ENCODE measurements at places on chromosomes 2 and 18. TPM values are rescaled to one million over a fixed set of nuclear protein-coding genes. Genes with fewer than 3 reads are reported as not detected.

Gene NGEF
- total RNA-seq: 16.2 TPM

Gene PDIA6
- total RNA-seq: 350 TPM

Gene NLRC4
- total RNA-seq: 0.11 TPM

Gene MERTK
- total RNA-seq: 3.1 TPM

Gene CFC1
- not detected for total RNA-seq

Gene G6PC2
- total RNA-seq: not detected

Gene ABCG8
- not detected for total RNA-seq

Gene POTEI
- not detected for total RNA-seq

Gene ZAP70
- not detected for total RNA-seq

Gene SMAD7
- total RNA-seq: 23.6 TPM

Gene SLC4A5
- total RNA-seq: 0.34 TPM

Gene GPR17
- total RNA-seq: not detected

Gene C2orf72
- 7.8 TPM for total RNA-seq

Gene TNS1
- 17.4 TPM for total RNA-seq

Gene RPRM
- total RNA-seq: 0.11 TPM

Gene BOLL
- total RNA-seq: not detected

Gene COL4A4
- total RNA-seq: 1.9 TPM

Gene SCLY
- 15.5 TPM for total RNA-seq

Gene PJVK
- total RNA-seq: 1.6 TPM

Gene KIAA2012
- not detected for total RNA-seq

Gene POTEC
- total RNA-seq: not detected

Gene SLC23A3
- total RNA-seq: 0.75 TPM

Gene CREG2
- total RNA-seq: 9.3 TPM

Gene FBXO15
- 0.61 TPM for total RNA-seq

Gene TTC21B
- 5.1 TPM for total RNA-seq
